ENCODE measurements at places on chromosomes 6 and 20.

GRCh38 chr6:154363821-154364220 is 7.2 kb upstream of the IPCEF1 start:
- no peak for DNase-seq

- DNase-seq = no peak
These were observed 112.6 kb downstream of the ZDHHC14 start for GRCh38 chr6:157493576-157493975.

GRCh38 chr6:142537612-142538478 is 236.0 kb downstream of the ADGRG6 start:
- DNase-seq = no peak

GRCh38 chr6:73796881-73797280 is 100.9 kb downstream of the CD109 start:
- no peak for DNase-seq

DNA sequence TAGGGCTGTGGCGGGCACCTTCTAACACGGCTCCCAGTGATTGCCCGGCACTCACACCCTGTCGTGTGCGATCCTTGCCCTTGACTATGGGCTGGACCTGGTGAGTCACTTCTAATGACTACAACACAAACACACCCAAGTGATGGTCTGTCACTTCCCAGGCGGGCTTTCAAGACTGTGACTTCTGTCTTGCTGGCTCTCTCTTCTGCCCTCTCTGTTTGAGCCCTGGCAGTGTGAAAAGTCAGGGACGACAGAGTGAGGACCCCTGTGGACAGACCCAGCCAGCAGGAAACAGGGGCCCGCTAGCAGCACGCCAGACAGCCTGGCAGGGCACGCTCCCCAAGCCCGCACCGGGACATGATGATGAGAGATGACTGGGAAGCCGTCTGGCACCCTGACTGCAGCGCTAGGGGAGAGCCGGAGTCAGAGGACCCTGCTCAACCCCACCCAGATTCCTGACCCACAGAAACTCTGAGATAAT is 43.0 kb downstream of the KIF16B start:
- DNase-seq = no peak
